GM04504 (cell line): ENCODE measurements at places on chromosomes 6 and 20.

DNA sequence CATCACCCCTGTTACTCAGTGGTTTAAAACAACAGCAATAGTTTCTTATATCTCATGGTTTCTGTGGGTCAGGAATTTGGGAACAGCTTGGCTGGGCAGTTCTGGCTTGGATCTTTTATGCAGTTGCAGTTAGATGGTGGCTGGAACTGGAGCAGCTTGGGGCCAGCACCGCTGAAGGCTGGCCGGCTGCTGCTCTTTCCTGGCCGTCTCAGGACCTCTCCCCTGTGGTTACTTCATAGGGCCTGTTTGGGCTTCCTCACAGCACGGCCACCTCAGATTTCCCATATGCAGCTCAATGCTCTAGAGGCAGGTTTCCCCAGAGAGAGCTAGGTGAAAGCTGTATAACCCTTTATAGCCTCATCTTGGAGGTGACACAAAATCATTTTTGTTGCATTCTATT lies 15.6 kb downstream of the PKIG start:
- no peak for DNase-seq

DNA sequence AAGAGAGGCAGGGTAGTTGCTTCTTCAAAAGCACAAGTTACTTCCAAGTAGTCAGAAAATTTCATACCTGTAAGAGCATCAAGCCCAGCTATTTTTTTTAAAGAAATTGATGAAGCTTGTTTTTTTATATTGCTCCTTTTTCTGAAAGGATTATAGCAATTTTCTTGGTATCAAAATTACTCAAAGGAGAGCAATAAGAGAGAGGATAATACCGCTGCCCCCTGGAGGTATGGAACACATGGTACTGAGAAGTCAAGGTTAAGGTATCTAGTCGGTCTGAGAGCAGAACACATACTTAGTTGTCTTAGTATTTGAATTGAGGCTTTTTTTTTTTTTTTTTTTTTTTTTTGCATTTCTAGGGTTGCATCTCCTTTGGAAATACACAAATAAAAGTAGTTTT lies 59.4 kb downstream of the ADGRF5 start:
- no peak for DNase-seq

DNA sequence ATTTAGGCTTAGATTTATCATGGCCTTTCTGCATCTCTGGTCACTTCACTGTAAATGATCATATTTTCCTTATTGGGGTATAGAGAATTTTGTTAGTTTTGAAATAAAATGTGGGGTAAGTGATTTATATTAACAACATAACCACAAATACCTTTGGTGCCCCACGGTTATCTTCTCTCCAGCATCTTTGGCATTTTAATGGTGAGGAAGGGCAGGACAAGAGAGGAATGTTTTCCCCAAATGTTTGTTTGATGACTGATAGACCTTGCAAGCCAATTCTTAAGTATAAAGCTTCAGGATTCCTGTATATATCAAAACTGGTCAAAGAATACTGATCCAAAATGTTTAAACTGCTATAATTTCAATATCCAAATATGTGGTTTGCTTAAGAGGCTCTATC lies 171.6 kb upstream of the SMLR1 start:
- DNase-seq: no peak

GRCh38 chr6:146767632-146768031 lies 168.9 kb downstream of the ADGB start:
- DNase-seq: no peak

DNA sequence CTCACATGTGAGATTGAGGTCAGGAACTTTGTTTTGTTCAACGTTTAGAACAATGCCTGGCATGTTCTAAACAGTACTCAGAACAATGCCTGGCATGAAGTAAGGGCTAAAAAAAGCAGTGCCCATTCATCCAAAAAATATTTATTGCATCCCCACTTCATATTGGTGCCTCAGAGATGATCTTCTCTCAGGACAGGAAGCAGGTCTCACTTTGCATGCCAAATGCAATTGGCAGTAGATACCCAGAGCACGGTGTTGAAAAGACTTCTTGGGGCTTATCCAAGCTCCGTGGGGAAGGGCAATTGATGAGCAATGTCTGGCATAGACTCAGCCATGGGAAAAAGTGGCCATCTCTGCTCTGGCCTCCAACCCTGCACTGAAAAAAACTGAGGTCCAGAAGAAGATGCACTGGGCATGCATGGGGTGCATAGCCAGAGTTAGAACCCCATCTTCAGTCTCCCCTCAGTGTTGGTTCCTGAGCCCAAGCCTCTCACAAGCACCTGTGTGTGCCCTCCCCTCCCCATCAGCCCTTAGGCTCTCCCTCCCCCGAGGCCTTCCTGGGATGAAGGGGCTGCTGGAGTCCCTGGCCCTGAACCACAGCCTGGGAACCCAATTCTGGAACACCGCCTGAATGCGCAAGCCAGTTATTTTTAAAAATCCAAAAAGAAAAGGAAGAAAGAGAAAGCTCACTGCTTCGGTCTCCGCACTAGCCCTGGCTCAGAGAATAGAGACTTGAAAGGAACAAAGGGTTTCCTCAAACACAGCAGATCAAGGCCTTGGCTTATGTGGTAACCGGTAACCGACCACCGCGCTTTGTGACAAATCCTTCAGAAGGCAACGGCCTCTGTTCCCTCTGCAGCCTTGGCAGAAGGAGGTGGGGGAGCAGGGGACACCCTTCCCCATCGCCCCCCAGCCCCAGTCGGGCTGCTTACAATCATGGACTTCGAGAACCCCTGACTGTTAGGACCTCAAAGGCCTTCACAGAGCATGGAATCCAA lies 78.5 kb upstream of the SIRPA start:
- peak; percentile 91 for DNase-seq

- no peak for DNase-seq
Observed at GRCh38 chr6:43990275-43990626, 137.0 kb downstream of the MRPL14 start.

GRCh38 chr20:46512943-46513844 lies at the start of gene ZNF334:
Gene ZNF334 (minus strand): TSS chr20:46513559. CDS start chr20:46512102, 1,457 bp downstream.
- peak; percentile 2 for DNase-seq

DNA sequence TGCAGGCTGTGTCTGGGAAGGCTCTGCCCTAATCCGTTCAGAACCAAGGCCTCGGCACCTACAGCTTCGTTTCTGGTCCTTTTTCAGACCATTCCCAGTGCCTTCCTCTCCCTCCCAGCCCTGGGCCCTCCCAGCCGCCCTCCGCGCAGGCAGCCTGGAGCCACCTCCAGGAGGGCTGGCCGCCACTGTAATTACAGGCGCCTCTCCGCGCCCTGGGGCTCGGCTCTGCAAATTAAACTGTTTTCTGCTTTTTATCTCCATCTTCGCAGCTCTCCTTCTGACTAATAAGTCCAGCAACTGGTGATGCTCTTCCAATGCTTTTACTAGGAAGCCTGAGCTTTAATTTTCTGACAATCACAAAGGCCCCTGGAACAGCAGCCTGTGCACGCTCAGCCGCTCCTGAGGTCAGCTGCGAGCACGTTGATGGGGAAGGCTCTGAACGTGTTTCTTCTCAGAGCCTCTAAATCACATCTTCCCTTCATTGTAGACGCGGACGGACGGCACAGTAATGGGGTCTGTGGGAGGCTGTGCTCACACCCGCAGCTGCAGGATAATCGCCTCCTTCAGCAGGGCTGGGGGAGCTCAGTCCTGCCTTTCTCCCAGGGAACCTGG lies 194.6 kb downstream of the DLL1 start:
- DNase-seq: no peak

GRCh38 chr20:25247956-25248785 lies at the start of gene PYGB:
Gene PYGB (plus strand): TSS chr20:25248085. CDS start chr20:25248179, 94 bp downstream.
- peak; percentile 54 for DNase-seq

- peak; percentile 42 for DNase-seq
Observed at GRCh38 chr6:42279144-42279781, 61.6 kb upstream of the MRPS10 start.

GRCh38 chr6:69784595-69785377 lies 12.0 kb downstream of the LMBRD1 start:
- DNase-seq: no peak

DNA sequence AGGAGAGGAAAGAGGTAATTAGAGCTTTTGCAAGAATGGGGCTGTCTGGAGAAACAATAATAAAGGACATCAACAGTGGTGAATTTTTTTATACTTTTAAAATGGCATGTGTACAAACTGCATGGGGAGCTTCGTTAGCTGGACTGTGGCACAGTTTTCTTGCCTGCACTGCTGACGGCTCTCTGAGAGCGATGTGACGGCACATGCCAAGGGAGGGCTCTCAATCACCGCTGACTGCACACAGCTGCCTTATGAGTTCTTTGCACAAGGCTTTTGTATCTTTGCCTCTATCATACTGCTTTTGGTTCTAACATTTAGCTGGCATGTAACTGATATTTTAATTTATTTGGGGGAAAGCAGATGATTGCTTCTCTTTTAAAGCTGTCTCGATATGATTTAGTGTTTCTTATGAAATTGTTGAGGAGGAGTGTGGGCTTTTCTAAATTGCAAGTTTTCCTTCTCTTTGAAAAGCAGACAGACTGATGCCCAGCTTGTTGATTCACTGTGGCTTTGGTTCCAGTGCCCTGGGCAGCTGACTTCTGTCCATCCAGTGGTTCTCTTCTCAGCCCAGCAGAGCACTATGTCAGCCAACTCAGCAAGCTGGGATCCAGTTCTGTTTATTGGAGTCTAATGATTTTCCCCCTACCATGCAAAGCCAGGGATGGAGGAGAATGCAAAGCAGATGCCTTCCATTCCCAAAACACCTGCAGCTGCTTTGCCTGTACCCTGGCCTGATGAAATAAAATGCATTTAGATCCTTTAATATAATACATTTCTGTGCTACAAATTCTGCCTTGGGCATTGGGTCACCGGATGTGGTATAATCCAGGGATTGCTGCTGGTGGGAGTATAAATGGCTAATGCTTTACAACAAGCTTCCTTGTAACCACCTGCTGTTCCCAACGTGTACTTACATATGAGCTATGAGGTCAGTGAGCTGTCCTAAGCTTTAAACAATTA lies 323.9 kb downstream of the ZFAND3 start:
- DNase-seq: no peak

DNA sequence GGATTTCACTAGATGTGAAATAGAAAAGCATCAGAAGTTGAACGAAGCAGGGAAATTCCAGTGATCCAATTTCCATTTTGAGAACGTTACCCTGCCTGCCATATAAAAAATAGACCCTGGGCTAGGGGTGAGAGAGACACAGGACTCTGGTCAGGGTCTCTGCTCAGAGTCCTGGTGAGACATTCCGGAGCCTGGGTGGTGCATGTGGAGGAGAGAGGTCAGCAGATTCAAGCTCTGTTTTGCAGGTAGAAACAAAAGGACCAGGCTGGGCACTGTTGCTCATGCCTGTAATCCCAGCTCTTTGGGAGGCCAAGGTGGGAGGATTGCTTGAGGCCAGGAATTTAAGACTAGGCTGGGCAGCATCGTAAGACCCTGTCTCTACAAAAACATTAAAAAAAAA lies 17.9 kb downstream of the PKIG start:
- no peak for DNase-seq

DNA sequence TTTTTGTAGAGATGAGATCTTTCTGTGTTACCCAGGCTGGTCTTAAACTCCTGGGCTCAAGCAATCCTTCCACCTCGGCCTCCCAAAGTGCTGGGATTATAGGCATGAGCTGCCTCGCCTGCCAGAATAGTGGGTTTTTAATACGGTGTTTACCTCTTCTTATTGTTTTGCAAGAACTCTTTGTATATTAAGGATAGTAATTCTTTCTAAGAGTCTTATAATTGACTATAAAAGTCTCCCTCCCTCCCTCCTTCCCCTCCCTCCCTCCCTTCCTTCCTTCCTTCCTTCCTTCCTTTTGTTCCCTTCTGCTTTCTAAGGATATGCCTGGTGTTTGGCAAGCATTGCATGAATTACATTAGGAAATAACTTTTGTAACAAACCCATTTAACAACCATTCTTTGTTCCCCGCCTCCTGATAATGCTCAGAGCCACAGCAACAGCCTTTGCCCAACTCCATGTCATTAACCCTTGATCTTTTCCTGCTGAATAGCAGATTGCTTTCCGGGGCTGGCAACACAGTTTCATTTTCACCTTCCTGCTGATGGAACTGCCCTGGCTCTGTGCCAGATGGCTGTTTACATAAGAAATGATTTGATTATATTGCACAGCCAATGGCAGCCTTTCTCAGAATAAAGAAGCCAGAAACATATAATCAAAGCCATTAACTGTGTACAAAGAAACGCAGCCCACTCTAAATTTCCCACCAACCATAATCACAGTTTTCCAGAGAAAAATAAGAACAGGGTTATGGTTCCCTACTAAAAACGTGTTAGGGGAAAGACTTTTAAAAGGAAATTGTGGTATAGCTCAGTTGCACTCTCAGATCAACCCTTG lies 143.7 kb upstream of the PTPN1 start:
- DNase-seq: no peak

DNA sequence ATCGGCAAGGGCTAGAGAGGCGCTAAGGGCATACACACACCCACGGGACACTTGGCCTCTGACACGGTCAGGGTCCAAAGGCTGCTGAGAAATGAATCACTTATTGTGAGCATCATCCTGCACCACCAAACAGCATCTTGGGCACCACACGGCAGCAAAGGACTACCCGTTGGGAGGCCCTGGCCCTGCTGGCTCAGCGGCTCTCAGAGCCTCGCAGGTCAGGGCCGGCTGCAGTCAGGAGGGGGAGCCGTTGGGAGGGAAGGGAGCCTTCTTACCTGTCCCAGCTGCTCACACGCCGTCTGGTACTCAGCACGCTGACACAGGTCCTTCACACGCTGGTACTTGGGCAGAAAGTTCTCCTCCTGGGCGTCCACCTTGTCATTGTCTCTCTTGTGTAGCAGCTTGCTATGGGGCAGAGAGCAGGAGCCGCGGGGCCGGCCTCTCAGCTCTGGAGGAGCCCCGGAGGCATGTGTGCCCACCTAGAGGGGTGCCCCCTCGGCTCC lies 109.0 kb downstream of the SULF2 start:
- no peak for DNase-seq

- no peak for DNase-seq
Observed at GRCh38 chr6:155077784-155078183, 82.7 kb downstream of the TIAM2 start.

DNA sequence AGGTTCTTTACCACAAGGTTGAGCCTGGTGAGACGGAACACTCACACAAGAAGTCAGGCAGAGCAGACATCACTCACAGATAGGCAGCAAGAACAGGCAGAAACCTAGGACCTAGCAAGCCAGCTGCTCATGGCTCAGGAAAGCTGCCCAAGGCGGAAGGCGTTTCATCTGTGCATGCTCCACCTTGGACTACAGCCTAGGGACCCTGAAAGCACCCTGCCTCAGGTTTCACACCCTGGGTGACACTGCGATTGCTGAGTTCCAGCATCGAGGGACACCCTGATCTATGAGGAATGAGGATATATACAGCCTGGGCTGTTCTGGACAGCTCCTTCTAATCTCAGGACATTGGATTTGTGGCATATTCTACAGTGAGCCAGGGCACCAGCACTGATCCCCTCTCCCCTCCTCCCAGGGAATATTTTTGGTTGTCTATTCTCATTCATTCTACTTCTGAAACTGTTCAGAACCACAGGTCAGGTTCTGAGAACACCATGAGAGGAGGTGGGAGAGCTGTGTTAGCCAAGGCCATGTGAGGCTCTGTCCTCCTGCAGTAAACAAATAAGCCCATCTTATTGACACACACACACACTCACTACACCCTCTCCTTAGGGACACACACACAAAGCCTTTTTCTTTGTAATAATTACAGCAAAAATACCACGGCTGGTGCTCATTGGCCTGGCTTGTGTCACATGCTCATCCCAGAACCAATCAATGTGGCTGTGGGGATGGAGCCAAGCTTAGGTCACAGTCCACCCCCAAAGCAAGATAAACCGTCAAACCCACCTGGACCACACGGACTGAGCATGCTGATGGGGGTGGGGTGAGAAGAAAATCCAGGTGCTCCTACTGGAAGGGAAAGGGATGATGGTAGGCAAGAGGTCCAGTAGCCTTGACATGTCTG lies 26.3 kb upstream of the PMEPA1 start:
- DNase-seq: no peak

- DNase-seq: no peak
Observed at GRCh38 chr20:32112841-32113240, 3.3 kb downstream of the TM9SF4 start.

GRCh38 chr20:40782043-40782368 lies 93.0 kb upstream of the MAFB start:
- DNase-seq: no peak
